ENCODE measurements at places on chromosomes 16 and 17.
A peak's percentile ranks its signal among the peaks of the same experiment; 100 is the strongest.

- no peak for DNase-seq
Observed at GRCh38 chr16:22734368-22734767, 79.6 kb upstream of the HS3ST2 start.

DNA sequence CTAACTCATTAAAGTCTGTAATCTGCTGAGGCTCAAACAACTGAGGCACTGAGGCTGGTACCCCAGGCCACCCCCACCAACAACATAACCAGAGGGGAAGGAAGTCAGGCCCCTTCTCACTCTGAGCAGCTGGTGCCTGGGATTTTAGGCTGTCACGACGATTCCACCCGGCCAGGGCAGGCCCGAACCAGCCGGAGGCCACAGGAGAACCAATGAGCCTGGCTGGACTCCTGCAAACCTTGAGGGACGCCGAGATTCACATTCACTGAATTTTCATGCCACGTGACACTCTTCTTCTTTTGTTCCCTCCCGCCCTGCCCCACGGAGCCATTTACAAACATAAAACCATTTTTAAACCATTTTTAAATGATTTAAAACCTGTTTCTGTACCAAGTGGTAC lies 48.1 kb downstream of the RPH3AL start:
- DNase-seq: no peak

- no peak for DNase-seq
Observed at GRCh38 chr16:23840310-23840709, 4.5 kb downstream of the PRKCB start.

DNA sequence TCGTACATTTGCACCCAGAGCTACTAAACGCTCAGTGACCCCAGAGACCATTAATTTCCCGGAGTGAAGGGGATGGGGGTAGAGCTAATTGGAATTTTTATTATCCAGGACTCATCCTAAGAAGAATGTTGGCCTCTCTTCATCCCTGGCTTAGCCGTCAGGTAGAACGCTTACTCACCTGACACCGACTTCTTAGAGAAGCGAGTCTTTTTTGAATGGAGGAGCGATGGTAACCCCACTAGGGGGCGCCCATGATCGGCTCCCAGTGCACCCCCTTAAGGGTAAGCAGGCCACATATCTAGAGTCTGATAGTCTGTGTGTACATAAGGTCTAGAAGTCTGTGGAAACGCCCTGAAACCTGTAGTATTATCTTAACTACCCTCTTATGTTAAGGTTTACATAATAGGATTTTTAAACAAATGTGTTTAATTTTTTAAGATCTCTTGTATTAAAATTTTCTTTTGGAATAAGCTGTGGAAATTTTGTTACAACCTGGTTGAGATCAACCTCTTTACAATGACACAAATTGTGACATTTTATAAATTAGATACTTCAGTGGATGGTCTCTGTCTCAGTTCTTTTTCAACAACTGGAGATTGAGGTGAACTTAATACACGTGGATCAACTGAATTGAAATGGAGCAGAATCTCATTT lies 229.8 kb downstream of the CPPED1 start:
- DNase-seq: no peak

DNA sequence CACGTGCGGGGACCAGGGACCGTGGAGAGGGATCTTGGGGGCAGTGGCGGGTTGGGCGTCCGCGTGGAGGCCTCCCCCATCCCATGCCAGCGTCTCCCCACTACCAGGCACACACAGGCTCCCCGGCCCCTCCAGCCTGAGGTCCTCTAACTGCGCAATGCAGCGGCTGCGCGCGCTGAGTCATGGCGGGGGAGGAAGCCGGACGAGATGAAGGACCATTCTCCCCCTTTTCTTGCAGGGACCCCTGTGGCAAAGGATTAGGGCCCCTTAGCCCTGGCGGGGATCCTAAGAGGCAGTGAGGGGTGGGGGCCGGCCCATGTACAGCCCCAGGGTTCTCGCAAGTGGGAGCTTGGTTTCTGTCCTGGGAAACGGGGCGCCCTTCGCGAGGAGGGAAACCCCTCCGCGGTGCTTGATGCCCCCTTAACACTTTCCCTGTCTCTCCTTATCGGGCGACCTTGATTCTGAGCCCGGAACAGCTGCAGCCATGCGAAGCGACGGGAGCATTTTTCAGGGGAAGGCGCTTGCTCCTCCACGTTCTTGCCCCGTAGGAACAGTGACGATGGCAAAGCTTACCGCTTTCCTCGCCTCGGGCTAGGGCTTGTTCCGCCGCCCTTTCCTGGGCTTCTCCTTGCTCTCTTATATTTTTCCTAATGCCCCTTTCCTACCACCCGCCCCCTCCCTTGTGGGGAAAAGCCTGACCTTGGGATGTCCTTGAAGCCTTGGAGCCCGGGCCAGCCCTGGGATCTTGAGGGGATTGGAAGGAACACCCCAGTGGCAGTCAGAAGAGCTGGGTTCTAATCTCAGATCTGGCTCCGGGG lies 592 bp downstream of the ALDOA start:
- no peak for DNase-seq

- no peak for DNase-seq
Observed at GRCh38 chr17:63495491-63495890, 18.6 kb downstream of the ACE start.

- DNase-seq: peak; percentile 76
Observed at GRCh38 chr17:7177191-7177953, 1.8 kb downstream of the ASGR1 start.

Measured in right renal pelvis (tissue), 4 donors.